ENCODE measurements at places on chromosomes 3 and 15. TPM values are rescaled to one million over a fixed set of nuclear protein-coding genes. Genes with fewer than 3 reads are reported as not detected.

DNA sequence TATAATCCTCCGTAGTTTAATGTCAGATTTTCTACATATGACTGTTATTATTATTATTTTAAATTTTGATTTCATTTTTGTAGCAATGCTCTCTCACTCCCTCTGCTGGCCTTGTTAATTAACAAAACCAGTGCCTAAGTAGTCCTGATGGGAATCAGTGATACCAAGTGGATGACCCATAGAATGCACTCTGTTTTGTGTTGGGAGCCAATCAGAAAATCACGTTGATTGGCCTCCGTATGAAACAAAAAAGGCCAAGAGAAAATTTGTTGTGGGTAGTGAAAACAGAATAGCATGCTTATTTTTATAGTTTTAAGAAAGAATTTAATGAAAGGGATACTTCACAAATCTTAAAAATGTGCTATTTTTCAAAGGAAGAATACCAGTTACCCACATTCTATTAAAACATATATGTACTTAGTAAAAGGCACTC lies 34.4 kb upstream of the MEIS2 start:
- H3K27me3 ChIP-seq = no peaks in the 10 kb centered on the region
- H3K4me1 ChIP-seq = no peaks in the 10 kb centered on the region
- peak overlapping the region; percentile 33 for H3K27ac ChIP-seq
- no peak for DNase-seq

DNA sequence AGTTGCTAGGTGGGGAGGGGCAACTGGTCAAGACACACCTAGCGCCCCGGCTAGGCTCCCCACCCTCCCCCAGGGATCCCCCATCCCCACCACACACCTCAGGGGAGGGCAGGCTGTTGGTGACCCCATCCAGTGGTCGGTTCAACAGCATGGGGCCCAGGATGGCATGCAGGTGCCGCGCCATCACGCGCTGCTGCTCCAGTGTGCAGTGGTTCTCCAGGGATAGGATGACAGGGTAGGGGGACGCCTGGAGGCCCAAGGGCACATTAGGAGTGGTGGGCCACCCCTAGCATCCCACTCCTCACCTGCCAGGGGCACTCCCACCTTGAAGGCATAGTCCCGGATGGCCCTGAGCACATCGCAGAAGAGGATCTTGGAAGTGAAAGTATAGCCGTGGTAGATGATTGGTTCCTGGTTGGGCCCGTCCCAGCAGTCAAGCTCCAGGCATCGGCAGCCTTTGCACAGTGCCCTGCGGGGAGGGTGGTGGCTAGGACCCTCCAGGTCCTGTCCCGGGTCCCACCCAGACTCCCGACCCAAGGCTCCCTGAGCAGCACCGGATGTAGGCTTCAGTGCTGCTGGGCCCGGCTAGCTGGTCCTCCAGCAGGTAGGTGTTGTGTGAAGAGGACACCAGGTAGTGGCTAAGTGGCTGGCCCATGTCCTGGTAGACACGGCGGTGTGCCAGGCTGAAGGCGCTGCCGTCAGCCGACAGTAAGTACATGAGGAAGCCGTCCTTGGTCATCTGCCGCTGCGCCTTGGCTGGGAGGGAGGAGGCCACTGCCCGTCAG lies 19.4 kb downstream of the VILL start:
- no peak overlapping the region for H3K4me3 ChIP-seq
- no peak for DNase-seq
- H3K36me3 ChIP-seq = no peaks in the 10 kb centered on the region
- H3K27me3 ChIP-seq = no peaks in the 10 kb centered on the region

GRCh38 chr3:101976473-101976872 lies 127.2 kb downstream of the NFKBIZ start:
- H3K36me3 ChIP-seq = no peaks in the 10 kb centered on the region
- DNase-seq = peak; percentile 24
- no peaks in the 10 kb centered on the region for H3K27me3 ChIP-seq
- H3K4me1 ChIP-seq = no peaks in the 10 kb centered on the region

GRCh38 chr3:62363275-62363674 lies 10.1 kb downstream of the FEZF2 start:
- H3K27me3 ChIP-seq = peaks cover 14% of the 10 kb centered on the region
- no peak overlapping the region for H3K27ac ChIP-seq
- no peak overlapping the region for H3K4me3 ChIP-seq
- H3K4me1 ChIP-seq = no peaks in the 10 kb centered on the region

The FOXL2 gene
- 0.26 TPM for total RNA-seq

DNA sequence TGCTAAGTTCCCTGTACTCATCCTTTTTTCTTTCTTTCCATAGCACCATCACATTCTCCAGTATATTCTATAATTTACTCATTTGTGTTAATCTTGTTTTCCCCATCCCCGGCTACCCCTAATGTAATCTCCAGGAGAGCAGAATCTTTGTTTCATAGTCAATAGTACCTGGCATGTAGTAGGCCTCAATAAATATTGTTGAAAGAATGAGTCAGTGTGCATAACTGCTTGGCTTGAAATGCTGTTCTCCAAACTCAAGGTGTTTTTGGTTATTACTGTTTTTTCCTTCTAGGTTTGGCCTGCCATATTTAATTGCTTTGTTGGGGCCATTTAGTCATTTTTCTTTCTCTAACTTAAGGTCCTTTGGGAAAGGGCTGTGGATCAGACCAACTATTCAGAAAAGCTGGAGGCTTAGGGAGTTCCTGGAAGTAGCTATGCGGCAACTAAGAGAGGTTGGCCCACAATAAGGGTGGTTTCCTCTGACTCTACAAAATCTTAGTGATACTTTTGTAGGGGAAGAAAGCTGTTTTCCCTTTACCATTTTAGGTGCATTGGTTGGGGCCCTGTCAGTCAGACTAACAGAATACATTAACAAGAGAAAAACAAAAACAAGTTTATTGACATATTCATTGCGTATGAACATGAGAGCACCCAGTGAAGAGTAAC lies 28.4 kb downstream of the KAT2B start:
- no peak overlapping the region for H3K4me3 ChIP-seq
- H3K36me3 ChIP-seq = no peaks in the 10 kb centered on the region
- H3K27me3 ChIP-seq = no peaks in the 10 kb centered on the region
- peak overlapping the region; percentile 56 for H3K27ac ChIP-seq
- H3K4me1 ChIP-seq = no peaks in the 10 kb centered on the region

DNA sequence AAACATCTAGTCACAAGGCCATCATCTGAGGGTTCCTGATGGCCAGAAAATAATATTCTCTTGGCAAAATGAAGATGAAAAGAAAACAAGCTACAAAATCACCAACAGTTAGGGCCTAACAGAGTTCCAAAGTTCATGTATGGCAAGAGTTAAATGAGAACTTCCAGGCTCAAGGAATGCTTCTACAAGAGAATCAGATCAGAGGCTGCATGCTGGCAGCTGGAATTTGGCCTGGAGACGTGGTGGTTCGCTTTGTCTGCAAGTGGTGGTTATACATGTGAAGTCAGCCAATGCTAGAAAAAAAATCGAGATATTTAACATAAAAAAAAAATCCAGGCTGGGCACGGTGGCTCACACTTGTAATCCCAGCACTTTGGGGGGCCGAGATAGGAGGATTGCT lies 5.6 kb downstream of the SIAH2 start:
- H3K27me3 ChIP-seq = no peaks in the 10 kb centered on the region
- no peak overlapping the region for H3K4me3 ChIP-seq
- no peak for DNase-seq
- peak overlapping the region; percentile 68 for H3K27ac ChIP-seq
- H3K36me3 ChIP-seq = no peaks in the 10 kb centered on the region
- peaks cover 13% of the 10 kb centered on the region for H3K4me1 ChIP-seq

The TM4SF1 gene
- 118 TPM for total RNA-seq

- H3K4me1 ChIP-seq = no peaks in the 10 kb centered on the region
- DNase-seq = peak; percentile 67
- no peaks in the 10 kb centered on the region for H3K27me3 ChIP-seq
- H3K27ac ChIP-seq = no peak overlapping the region
- H3K4me3 ChIP-seq = no peak overlapping the region
Measured at GRCh38 chr15:78906316-78906620, 33.6 kb downstream of the MORF4L1 start.

GRCh38 chr3:46535746-46536145 lies 30.4 kb downstream of the LRRC2 start:
- H3K27ac ChIP-seq = no peak overlapping the region
- no peak for DNase-seq
- H3K36me3 ChIP-seq = no peaks in the 10 kb centered on the region
- no peak overlapping the region for H3K4me3 ChIP-seq
- H3K27me3 ChIP-seq = no peaks in the 10 kb centered on the region
- H3K4me1 ChIP-seq = no peaks in the 10 kb centered on the region

GRCh38 chr3:108053483-108053882 lies 37.3 kb downstream of the CD47 start:
- no peak overlapping the region for H3K27ac ChIP-seq
- no peaks in the 10 kb centered on the region for H3K27me3 ChIP-seq
- DNase-seq = no peak
- no peaks in the 10 kb centered on the region for H3K36me3 ChIP-seq
- H3K4me3 ChIP-seq = no peak overlapping the region
- H3K4me1 ChIP-seq = no peaks in the 10 kb centered on the region

- H3K4me1 ChIP-seq = no peaks in the 10 kb centered on the region
- H3K36me3 ChIP-seq = no peaks in the 10 kb centered on the region
- H3K4me3 ChIP-seq = no peak overlapping the region
- H3K27ac ChIP-seq = no peak overlapping the region
- H3K27me3 ChIP-seq = no peaks in the 10 kb centered on the region
Measured at GRCh38 chr3:114020907-114021306, 35.4 kb downstream of the CCDC191 start.

The MINDY4B gene
- total RNA-seq = not detected
